ENCODE measurements at places on chromosomes 7 and 10.

DNA sequence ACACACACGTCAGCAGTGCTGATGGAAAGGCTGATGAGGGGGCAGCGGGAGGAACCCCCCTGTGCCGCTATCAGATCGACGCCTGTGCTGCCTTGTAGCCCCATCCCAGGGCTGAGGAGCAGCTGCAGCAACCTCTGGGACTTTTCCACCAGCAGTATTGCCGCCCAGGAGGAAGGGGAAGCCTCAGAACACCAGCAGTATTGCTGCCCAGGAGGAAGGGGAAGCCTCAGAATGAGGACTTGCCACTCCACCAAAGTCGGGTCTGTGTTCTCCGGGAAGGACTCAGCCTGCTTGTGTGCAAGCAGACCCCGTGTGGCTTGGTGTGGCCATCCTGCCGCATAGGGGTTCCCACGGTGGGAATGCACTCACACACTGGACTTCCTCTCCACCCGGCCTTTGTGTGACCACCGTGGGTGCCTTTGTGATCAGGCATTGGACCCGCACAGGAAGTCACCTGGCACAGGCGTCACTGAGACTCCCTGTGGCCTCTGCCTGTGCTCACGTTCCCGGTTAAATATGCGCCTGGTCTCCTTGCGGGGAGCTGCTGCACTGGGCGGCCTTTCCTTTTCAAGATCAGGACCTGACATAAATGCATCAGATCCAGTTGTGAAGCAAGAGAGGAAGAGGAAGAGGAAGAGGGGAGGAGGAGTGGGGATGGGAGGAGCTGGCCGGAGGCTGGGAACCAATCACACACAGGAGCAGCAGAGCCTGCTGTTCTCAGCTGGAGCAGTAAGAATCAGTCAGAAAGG is 248.5 kb downstream of the DNAJB6 start:
- no peak for DNase-seq

DNA sequence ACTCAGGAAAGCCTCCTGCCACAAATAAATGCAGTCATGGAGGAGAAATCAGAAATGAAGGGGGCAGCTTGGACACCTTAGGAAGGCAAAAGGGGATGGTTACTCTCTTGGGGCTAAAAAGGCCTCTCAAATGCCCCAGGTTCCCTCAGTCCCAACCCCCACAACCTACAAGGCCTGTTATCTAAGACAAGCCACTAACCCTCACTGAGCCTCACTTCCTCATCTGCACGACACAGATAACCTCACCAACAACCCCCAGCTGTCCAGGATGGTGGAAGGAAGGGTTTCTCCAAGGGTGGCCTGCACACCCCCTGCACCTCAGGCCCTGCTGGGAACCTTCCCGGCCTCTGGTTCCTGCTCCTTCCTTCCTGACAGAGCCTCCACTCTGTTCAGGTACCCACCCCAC is 29.2 kb downstream of the SORBS1 start:
- DNase-seq = no peak

DNA sequence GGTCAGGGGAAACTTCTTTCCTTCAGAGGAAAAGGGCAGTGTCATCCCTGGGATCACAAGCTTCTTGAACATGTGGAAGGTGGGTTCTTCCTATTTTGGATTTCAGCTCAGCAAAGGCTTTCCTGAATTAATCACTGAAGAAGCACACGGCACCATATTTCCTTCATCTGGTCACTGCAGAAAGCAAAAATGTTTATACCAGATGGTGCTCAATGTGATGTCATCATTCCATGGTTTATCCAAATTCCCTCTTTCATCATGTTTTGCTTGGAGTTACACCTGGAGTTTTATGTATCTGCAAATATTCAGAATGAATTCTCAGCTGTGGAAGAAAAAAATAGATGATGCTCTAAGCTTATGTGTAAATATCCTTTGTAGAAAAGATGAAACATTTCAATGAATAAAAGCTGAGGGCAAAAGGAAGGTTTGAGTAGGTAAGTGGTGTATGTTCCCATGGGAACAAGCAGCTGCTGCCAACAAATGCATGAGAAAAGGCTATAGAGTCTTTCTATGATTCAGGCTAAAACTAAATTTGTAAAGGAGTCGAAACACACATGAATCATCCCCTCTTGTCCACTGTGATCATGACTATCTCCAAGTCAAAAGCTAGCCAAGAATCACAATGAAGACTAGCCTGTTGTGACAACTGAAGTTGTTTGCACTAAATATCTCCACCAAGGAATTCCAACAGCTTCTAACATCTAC is 26.9 kb upstream of the BPGM start:
- peak; percentile 95 for DNase-seq

DNA sequence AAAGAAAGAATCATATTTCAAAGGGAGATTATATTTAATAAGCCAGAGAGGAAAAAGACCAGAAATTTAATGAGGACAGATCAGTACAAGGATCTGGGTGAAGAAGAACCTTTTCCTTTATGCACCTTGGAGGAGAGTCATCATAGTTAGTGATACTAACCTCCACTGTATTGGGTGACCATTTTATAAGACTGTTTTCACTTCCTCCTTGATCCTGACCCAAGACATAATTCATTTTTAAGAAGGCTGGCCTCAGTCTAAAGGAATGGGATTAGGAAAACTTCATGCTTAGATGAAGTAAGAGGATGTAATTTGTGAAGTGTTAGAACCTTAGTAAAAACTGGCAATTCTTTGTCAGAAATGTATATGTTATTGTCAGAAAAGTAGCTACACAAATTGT is 68.6 kb downstream of the ADAM22 start:
- no peak for DNase-seq

- no peak for DNase-seq
These were observed 7.0 kb upstream of the ALDH18A1 start for GRCh38 chr10:95663496-95663895.

DNA sequence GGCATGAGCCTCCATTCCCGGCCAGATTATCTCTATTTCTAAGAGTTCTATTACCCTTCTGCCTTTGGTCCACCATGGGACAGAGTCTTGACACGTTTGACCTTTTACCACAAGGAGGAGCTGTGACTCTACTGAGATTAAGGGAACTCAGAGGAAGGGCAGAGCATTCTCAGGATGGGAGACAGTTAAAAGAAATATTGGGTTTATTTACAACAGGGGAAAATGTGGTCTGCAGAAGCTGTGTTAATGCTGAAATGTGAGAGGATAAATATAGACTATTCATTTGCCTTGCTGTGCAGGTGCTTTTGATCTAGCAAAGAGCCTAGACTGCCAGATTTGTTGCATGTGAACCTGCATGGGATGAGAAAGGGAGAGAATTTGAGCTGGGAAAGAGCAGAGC is 45.8 kb upstream of the PRSS58 start:
- no peak for DNase-seq

GRCh38 chr7:92766461-92767003 is 69.8 kb downstream of the CDK6 start:
- peak; percentile 78 for DNase-seq

DNA sequence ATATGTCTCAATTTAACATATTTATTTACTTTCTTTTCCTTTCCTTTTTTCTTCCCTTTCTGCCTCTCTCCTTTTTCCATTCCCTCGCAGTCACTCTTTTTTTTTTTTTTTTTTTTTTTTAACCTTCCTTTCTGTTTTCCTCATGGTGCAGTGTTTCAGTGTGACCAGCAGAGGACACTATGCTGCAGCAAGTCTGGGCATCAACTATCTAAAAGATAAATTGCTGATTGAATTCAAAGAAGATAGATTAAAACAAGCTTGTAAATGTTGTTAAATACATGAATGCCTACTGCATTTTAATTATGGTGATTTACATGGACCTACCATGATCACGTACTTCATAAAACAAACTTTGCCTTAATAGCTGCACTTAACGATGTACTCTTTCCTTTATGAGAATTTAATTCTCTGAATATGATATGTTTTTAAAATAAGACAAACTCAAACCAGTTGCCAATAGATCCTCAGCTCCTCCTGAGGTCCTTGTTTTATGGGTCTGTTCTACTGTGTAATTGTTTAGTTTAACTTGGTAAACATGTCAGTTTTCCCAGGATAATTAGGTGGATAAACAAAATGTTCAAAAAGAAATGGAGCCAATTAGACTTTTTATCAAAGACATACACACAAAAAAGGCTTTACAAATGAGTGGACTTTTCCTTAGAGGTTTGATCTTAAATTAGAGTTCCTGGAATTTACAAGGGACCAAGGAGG is 101.0 kb upstream of the AGR3 start:
- peak; percentile 42 for DNase-seq

DNA sequence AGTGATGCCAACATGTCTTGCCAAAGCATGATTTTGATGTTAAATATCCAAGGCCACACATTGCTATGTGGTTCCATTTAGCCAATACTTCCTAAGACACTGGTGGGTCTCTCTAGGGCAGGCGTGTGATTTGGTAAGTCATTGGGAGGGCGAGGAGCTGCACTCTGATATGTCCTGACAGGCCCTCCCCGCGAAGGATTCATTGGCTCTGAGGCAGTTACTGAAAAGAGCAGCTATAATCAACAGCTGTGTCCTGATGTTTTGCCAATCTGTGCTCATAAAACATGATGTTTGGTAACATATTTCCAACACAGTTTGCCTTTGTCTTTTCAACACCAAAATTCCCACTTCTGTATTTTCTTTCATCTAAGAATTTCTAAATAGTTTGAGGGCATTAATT is 646.7 kb downstream of the PARD3 start:
- DNase-seq = no peak
